ENCODE measurements at places on chromosomes 2 and 18.

- DNase-seq, result no peak
These were observed 73.5 kb downstream of the MYO1B start for GRCh38 chr2:191318729-191319078.

DNA sequence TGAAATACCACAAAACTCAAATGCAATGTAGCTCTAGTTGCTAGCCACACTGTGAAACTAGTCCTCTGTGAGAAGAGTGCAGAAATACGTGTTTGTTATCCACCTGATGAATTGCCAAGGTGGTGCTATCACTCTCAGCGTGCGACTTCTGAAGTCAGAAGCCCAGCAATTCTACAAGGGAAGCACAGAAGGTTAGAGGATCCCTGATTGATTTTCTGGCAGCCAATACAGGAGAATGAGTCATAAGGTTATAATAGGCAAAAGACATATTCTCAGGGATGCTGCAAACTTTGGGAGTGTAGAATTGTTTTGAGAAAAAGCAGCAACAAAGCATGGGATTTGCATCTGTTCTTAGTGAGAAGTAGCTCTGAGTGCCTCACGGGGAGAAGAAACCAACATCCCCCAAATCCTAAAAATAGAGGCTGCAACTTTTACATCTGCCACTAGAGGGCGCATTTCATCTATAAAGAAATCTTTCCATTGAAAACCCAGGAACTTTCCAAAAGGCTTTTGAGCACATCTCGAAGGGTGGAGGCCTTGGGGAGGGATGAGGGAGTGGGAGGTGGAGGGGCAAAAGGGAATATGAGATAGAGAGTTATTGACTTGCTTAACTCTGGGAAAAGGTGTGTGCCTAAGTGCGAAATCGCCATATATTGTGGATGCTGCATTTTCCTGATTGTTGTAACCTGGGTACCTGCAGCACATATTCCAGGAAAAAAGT, 78.0 kb downstream of the TMEM182 start:
- no peak for DNase-seq

GRCh38 chr2:49839818-49840217, 685.5 kb upstream of the FSHR start:
- no peak for DNase-seq

- peak; percentile 24 for DNase-seq
These were observed 215.8 kb downstream of the NDUFA10 start for GRCh38 chr2:239809391-239809790.

- DNase-seq, result no peak
These were observed 31.3 kb downstream of the PLB1 start for GRCh38 chr2:28527196-28527595.

DNA sequence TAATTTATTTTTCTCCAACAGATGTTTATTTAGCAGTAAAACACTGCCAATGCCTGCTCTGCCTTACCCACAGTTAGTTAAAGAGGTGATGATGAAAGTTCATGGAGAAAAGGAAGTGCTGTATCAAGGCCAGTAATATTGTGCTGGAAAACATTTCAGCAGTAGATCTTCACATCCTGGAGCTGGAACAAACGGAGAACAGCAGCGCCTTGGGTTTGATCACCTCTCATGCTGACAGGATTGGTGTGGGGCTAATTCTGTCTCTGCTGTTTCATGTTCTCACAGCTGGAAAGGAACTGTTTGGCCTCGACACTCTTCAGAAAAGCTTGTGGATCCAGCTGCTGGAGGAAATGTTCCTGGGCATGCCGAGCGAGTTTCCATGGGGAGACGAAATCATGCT, 61.5 kb upstream of the RPE start:
- no peak for DNase-seq

- DNase-seq, result no peak
These were observed 250.9 kb downstream of the PRKCE start for GRCh38 chr2:45902380-45902779.

GRCh38 chr2:54977149-54977548, 73.1 kb downstream of the RTN4 start:
- DNase-seq, result no peak

DNA sequence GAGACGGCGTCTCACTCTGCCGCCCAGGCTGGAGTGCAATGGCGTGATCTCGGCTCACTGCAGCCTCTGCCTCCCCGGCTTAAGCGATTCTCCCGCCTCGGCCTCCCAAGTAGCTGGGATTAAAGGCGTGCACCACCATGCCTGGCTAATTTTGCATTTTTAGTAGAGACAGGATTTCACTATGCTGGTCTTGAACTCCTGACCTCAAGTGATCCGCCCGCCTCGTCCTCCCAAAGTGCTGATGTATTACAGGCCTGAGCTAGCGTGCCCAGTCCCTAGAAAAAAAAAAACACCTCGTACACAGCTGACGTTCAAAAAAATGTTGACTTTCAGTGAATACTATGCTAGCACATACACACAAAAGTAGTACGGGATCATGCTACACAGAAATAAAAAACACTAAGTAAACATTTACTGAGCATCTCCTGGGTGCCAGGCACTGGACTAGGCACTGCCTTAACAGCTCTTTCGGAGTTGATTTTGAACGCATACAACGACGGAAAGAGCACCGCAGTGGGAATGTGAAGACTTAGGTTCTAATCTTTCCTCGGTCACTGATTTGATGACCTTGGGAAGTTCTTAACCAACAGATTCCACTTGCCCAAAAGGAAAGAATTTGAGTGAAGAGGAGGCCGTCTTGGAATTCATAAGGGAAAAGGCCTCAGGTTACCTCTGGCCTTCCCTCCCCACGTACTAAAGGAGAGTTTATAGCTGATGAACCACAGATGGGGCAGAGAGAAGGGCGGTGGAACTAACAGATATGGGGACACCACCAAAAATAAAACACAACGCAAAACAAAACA, 1.1 kb downstream of the DNAJC27 start:
- DNase-seq, result no peak

- no peak for DNase-seq
These were observed 37.5 kb downstream of the TCF4 start for GRCh38 chr18:55550471-55550870.

- peak; percentile 78 for DNase-seq
These were observed 8.9 kb upstream of the SKOR2 start for GRCh38 chr18:47260120-47260923.

GRCh38 chr2:178386986-178387597, 63.9 kb downstream of the PRKRA start:
- DNase-seq, result no peak

- no peak for DNase-seq
These were observed 13.1 kb upstream of the ACTR3 start for GRCh38 chr2:113876503-113877387.

DNA sequence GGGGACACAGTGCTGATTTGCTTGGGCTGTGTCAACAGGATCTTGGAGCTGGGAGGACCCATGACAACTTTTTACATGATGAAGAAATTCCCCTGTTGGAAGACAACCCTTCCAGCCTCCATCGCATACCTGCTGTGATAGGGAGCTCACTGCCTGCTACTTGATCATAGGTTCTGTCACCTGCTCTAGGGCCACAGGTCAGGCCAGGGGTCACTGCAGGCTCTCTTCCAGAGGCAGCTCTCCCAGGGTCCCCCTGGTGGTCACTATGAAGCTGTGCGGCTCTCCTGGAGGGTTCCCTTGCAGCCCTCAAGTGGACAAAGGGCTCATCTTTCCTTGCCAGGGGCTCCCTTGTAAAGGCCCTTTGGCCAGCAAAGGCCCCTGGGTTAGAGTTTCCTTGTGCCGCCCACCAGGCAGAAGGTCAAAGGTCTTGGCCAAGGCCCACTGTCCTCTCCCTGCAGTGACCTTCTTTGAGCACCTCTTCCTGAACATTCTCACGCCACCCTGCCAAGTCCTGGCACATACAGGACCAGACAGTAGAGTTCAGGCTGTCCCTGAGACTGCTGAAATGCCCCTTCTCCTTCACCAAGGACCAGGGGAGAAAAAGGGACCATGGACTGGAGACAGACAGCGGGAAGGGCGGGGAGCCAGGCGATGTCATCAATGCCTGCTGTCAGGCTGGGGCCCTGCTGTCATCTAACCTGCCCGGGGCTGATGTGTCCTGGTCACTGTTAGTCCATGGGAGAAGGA, 345.1 kb downstream of the DYSF start:
- peak; percentile 55 for DNase-seq

DNA sequence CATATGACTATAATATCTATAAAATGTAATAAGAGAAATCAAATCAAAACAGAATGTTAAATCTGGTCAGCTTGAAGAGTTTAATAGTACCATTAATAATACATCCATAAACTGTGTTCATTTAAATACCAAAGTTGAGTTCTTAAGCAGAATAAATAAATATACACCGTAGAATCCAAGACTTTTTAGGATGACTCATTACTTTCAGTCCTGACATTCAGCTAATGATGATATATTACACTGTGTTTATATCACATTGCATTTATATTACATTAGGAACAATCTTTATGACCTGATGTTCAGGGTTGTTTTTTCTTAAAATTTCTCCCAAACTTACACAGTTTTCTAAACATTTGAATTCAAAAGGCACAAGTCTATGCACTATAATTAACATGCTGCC, 331.3 kb downstream of the SS18 start:
- no peak for DNase-seq

- no peak for DNase-seq
These were observed 15.9 kb downstream of the CCDC93 start for GRCh38 chr2:117997872-117998454.

GRCh38 chr2:39492095-39492590, 55.1 kb upstream of the MAP4K3 start:
- DNase-seq, result no peak

DNA sequence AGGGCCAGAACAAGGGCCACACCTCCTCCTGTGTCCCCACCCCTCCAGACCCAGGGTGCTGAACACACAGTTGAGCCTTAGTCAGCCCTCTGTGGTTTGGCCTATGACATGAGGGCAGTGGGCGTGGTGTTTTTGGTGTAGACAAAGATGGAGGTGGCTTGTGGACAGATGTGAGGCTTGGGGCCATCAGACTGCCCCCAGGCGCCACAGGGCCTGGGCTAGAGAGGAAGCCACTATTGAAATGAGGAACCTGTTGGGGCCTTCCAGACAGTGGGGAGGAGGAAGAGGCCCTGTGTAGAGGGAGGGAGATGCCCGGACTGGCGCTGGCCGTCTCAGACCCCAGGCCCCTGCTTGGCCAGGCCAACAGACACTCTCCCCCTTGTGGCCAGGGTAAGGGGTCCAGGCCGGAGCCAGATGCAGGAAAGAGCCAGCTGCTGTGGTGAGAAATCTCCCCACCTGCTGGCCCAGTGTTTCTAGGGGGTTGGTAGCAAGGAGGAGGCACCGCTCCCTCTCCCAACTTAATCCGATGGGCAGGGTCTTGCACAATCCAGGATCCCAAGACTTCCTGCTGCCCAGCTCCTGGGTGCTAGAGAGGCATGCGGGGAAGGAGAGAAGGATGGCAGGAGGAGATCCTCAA, 53.8 kb downstream of the SMAD7 start:
- DNase-seq, result no peak

DNA sequence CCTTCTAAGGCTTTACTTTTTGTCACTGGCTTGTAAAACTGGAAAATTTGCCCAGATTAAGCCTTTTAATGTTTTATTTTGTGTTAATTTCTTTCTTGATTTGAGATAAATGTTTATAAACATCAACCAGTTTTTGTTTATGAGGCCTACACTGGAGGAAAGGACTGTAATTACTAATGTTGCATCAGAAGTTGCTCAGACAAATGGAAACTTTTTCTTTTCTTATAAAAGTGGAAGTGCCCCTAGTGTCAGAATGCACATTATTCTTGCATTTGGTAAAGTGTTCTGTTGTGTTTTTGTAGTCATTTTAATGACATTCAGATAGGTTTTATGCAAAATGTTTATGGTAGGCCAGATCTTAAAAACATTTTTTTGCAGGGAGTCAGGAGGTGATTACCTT, 25.3 kb downstream of the LCLAT1 start:
- no peak for DNase-seq

GRCh38 chr2:55135491-55135890, 85.2 kb upstream of the RTN4 start:
- DNase-seq, result no peak

- no peak for DNase-seq
These were observed 926.2 kb downstream of the TSN start for GRCh38 chr2:122681626-122682025.

DNA sequence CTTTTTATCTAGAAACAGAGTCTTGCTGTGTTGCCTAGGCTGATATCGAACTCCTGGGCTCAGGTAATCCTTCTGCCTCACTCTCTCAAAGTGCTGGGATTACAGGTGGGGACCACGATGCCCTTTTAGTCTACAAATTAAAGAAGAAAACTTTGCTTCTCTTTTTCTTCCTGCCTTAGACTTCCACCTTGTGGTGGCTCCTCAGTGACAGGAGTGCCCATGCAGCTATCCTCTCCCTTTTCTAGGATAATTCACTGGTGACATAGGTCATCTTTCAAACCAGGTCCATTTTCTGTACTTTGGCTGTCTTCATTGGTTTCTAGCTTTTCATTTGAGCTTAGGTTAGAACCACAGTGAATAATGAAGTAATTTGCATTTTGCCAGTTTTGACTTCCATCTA, 13.6 kb downstream of the DCAF17 start:
- no peak for DNase-seq

DNA sequence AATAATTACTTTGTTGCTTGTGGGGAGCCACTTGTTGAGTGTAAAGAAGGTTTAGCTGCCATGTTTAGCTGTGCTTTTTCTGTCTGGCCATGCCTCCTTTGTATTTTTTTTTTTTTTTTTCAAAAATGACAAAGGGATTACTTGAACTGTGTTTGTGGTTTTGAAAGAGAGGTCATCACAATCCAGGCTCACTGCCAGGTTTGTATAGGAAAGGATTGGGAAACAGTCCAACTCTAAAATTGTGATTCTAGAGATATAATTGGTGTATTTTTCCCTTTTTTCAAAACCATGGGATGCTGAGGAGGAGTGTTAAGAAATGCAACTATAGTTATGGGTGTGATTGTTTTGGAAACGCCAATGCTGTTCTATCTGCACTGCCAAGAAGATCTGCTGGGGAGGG, 4.3 kb downstream of the ITPRIPL1 start:
- no peak for DNase-seq

DNA sequence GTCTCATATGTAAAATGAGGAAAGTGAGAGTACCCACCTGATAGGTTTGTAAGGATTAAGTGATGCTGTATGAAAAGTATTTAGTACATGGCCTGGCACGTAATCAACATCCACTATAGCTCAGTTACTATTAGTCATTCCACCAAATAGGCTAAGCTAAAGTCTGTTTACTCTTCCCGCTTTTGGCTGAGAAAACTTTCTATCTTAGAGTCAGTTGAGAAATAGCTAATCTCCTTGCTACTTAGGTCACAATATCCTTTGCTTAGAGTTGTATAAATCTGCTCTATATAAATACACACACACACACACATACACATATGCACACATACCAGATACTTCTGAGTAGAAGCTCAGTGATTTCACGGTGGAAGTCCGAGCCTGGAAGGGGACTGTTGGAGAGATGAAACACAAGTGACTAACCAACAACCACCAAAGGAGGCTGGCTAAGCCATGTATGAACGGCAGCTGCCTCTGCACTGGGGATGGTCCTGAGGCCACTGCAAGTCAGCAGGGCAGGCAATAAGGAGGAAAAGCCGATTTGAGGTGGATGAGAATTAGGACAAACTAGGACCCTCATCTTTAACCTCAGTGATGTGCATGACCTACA, 104.6 kb upstream of the EPHA4 start:
- no peak for DNase-seq

DNA sequence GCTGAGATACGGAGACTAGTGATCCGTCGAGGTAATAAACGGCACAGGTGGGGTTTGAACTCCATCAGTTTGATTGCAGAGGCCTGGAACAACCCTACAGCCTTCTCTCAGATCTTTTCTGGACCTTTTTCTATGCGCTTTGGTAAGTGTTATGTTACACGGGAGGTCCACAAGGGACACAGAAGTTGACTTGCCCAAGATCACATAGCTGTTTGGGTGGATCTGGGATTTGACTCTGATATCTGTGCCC, 1.1 kb upstream of the DNPEP start:
- DNase-seq, result no peak

All from right forelimb (tissue), 1 donor.